ENCODE measurements at places on chromosomes 7 and 10.

DNA sequence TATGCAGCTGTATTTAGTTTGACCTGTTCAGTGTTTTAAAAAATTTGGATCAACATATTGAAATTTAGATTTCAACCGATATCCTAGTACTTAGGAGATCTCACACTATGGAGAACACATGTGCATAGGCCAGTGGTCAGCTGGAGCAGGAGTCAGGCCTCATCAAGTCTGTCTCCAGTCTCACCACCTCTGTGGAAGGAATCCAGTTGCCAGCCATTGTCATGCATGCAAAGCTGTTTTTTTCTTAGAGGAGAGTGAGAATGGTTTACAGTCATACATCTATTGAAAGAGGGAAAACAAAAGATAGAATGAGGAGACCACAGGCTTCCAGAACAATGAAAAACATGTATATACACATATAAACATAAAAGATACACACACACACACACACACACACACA lies 7.6 kb upstream of the CLEC5A start:
- DNase-seq = no peak

DNA sequence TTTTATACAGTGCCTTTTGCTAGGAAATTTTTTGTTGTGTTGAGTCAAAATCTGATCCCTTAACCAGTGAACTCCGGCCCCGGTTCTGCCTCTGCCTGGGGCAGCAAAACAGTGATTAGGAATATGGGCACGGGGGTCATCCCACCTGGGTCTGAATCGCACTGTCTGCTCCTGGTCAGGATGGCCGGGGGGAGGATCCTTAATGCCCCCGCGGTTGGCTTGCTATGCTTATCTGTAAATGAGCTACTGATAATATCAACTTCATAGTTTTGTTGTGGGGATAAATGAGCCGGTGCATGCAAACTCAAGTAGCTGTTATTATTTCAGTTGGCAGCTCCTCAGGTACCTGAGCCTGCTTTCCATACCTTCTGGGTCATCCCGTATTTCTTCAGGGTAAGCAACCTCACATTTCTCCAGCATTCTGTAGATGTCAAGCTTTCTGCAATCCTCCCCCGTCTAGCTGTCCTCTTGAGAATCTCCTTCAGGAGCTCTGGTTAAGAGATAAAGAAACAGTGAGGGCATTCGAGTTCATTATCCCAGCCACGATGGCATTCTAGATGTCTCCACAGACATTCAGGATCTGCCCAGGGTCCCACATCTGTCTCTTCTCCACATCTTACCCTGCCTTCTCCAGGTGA lies 592.2 kb downstream of the SDK1 start:
- DNase-seq = no peak

GRCh38 chr10:106957823-106958588 lies 206.5 kb downstream of the SORCS1 start:
- no peak for DNase-seq

DNA sequence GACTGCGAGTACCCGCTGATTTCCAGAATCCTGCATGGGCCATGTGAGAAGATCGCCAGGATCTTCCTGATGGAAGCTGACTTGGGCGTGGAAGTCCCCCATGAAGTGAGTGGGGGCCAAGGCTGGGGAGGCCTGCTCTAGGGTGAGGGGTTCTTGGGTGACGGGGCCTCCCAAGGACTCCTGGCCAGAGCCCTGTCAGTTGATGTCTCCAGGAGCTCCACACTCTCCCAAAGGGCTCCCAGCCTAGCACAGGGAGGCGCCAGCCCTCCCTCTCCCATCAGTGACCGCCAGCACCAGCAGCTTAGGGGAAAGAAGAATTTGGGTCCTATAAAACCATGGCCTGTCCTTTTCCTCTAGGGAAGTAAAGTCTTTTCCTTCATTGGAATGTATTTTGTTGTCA lies 9.8 kb upstream of the ZNF22 start:
- DNase-seq = no peak

- peak; percentile 76 for DNase-seq
These were observed 1.1 kb upstream of the SEC31B start for GRCh38 chr10:100520811-100521210.

DNA sequence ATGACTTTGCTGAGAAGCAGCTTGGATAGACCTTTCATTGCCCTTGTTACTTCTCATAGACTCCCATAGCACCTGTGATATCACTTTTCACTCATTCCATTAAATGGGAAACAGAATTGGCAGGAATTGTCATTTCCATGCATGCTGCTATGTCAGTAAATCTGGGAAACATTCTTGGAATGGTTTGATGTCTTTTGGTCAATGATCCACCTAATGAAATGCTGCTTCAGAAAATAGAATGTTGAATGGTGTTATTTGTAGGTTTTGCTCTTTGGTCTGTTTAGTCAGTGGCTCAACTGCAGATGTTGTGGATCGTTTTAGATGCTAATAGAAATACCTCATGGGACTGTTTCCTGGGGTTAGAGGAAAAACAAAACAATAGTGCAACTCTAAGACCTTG lies 127.8 kb downstream of the PLPP4 start:
- no peak for DNase-seq

DNA sequence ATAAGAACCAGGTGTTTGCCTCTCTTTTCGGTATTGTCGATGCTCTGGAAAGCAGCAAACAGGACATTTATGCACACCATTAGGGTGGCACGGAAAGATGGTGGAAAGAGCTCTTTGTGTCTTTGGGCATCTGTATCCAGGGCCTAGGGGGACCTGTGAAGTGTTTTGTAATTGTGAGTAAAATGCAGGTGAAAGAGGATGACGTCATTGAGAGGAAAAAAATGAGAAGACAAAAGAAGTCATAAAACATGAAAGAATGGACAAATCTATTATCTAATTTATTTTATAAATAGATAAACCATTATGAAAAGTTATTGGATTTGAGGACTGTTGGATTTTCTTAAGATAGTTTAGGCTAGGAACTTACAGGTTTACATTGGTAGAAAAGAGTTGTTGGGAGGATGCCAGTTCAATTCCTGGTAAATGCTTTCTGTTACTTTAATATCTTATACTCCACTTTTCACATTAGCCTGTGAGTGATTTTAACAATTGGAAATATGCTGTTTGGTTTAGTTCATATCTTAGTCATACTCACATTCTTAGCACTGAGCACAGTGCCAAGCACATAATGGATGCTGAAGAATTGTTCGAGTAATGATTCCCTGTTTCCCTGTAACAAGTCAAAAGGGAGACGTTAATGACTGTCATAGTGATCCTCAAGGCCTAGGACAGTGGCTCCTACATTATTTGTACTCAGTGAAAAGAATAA lies 62.6 kb downstream of the EXOC4 start:
- DNase-seq = peak; percentile 5

GRCh38 chr10:29957236-29957635 lies 102.2 kb downstream of the JCAD start:
- no peak for DNase-seq

GRCh38 chr10:34255035-34255434 lies 560.1 kb downstream of the PARD3 start:
- DNase-seq = no peak

- DNase-seq = peak; percentile 94
These were observed 28.5 kb downstream of the GSDME start for GRCh38 chr7:24728503-24729364.

DNA sequence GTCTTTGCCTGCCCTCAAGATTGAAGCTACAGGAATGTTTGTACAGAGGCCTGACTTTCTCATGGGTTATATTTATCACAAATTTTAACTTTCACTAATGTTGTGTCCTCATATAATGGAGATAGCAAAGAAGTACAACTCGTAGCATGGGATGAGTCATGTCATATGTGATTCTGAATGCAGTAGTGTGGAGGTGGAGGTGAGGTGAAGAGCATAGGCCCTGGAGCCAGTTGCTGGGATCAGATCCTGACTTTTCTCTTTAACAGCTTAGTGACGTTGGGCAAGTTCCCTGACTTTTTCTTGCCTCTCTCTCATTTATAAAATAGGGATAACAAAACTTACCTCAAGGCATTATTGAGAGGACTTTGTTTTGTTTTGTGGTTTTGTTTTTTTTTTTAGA lies 132.1 kb upstream of the IMMP2L start:
- no peak for DNase-seq

GRCh38 chr7:75971309-75971960 lies 23.0 kb downstream of the TMEM120A start:
- no peak for DNase-seq

GRCh38 chr10:114471906-114472876 lies 67.9 kb upstream of the AFAP1L2 start:
- DNase-seq = no peak

GRCh38 chr7:4174451-4174850 lies 507.6 kb upstream of the FOXK1 start:
- DNase-seq = no peak

GRCh38 chr10:79038104-79038840 lies 30.5 kb upstream of the ZMIZ1 start:
- DNase-seq = no peak

DNA sequence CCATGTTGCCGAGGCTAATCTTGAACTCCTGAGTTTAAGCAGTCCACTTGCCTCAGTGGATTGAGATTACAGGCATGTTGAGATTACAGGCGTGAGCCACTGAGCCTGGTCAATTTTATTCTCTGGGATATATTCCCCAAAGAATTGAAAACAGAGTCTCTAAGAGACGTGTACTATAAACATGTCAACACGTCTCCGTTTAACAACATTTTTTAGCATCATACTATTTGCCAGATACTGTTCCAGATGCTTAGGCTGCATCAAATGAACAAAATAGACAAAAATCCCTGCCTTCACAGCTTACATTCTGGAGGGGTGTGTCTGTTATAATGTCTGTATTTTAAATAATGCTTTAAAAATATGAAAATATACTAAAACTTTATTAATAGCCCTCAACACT lies 54.1 kb upstream of the PRKG1 start:
- no peak for DNase-seq

GRCh38 chr7:70410134-70410750 lies 721.7 kb upstream of the GALNT17 start:
- DNase-seq = no peak

- DNase-seq = no peak
These were observed 62.7 kb downstream of the ADRA2A start for GRCh38 chr10:111139567-111139966.

GRCh38 chr7:159096736-159097581 lies 47.7 kb downstream of the VIPR2 start:
- no peak for DNase-seq

- no peak for DNase-seq
These were observed 143.5 kb downstream of the RGS10 start for GRCh38 chr10:119398996-119399395.

- no peak for DNase-seq
These were observed 17.9 kb upstream of the BMPER start for GRCh38 chr7:33887266-33887975.

DNA sequence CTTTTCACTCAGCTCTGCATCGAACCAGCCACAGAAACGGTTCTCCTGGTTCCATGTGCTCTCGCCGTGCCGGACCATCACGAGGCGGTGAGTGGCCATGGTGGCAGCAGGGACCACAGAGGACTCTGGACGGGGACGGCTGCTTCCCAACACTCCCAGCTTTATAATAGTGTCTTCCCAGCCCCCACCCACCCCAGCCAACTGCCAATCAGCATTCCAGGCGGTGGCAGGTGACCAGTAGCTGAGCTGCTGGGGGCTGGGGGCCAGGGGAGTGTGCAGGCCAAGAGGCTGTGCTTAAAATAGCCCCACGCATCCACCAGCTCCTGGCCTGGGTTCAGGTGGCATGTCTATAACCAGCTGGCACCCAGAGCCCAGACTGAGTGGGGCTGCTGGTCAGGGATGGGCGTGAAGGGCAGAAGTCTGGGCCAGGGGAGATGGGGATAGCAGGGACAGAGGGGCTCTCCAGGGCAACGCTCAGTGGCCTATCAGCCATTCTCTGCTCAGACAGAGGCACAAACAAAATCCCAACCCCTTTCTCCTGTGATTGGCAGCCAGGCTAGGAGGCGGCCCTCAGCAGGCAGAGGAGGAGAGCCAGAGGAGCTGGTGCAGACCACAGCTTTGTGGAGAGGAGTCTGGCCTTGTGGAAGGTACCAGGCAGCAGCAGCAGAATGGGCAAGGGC lies at the start of gene PGAM2:
Gene PGAM2 (minus strand): TSS at position 137 of the 680 bp plus-strand sequence. CDS start 38 bp downstream, at position 99.
- DNase-seq = no peak

DNA sequence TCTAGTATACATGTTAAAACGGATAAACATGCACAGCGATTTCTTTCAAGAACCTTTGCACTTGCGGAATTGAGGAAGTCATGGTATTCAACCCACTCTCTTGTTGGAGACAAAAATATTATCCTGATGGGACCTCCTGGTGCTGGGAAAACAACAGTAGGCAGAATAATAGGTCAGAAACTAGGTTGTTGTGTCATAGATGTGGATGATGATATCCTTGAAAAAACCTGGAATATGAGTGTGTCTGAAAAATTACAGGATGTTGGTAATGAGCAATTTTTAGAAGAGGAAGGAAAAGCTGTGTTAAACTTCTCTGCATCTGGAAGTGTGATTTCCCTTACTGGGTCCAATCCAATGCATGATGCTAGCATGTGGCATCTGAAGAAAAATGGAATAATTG lies 6.9 kb downstream of the THNSL1 start:
- DNase-seq = no peak

- DNase-seq = no peak
These were observed 126.8 kb upstream of the ODAD2 start for GRCh38 chr10:28125701-28126100.

GRCh38 chr7:129821476-129821875 lies 131.3 kb downstream of the UBE2H start:
- DNase-seq = no peak

DNA sequence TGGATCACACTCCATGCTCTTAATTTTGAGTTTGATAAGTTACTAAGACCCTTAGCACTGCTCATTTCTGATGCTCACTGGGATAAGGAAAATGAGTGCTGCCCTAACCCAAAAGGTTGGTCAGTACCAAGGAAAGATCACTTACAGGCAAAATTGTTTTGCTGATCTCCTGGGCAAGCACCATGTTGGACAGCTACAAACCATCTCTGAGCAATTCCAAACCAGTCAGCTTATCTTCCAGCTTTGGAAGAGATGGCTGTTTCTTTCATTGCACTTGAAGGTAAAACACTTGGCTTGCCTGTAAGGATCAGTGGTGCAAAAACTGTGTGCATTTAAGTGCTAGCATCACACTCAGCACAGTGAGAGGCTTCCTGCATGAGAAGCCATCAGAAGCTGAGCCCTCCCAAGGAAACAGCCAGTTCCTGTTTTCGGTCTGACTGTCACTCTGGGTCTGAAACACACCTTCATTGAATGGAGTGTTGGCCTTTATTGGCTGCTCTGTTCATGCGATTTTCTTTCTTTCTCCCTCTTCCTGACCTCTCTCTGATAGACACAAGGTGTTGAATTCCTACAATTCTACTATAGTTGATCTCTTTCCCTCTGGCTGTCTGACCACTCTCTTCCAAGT lies 126.4 kb upstream of the GHITM start:
- DNase-seq = no peak

- DNase-seq = peak; percentile 83
These were observed 60.6 kb downstream of the PRTFDC1 start for GRCh38 chr10:24891823-24892222.

GRCh38 chr10:123926401-123927264 lies 35.0 kb upstream of the CPXM2 start:
- DNase-seq = no peak

DNA sequence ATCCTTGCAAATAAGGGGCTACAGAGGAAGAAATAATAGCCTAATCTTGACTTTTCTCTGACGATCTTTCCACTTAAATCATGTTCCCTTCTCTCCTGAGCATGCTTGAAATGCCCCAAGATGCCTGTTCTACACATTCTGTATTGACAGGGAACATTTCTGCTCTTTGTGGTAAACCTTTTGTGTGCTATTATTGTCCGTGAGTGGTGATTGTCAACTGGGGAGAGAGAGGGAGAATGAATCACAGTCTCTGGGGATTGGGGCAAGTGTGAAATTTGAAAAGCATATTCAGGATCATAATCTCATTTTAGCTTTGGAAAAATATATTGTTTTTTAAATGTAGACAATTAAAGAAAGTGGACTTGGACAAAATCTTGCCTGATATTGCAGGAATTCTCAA lies 20.6 kb downstream of the UBTD1 start:
- no peak for DNase-seq

Measured in NCI-H226 (cell line).